ENCODE measurements at places on chromosomes 1 and 21.
A peak's percentile ranks its signal among the peaks of the same experiment; 100 is the strongest.

GRCh38 chr1:43306688-43307457, 6.1 kb downstream of the TIE1 start:
- no peak for DNase-seq

DNA sequence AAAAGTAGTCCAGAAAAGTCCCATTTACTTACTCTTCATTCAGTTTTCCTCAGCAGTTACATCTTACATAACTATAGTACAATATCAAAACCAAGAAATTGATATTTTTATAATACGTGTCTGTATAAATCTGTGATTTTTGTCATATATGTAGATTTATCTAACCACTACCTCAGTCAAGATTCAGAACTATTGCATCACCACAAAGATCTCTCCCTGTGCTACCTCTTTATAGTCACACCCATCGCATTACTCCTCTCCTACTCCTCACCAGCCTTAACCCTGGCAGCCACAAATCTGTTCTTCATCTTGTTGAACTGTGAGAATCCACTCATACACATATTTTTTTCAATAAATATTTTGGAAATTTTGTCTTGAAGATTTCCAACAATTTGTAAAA, 72.5 kb downstream of the RALGPS2 start:
- DNase-seq: no peak

GRCh38 chr1:230268371-230269170, 157.6 kb downstream of the PGBD5 start:
- peak; percentile 35 for DNase-seq

- no peak for DNase-seq
Measured at GRCh38 chr1:9846611-9847171, 22.9 kb upstream of the CLSTN1 start.

DNA sequence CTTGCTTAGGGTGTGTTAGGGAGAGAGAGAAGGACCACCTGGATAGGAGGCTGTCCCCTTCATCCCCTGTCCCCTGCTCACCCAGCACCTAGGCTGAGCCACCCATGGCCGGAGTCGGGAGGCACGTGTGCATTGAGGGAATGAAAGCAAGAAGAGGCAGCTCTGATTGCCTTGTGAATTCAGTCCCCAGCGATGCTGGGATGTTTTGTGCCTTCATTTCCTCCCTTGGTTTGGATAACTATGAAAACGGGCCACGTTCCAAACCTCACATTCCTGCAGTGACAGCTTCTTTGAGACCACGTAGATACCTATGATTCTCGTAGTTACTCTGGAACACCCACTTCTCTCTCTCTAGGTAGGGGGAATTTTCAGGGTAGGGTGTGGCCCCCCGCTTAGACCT, 67.1 kb downstream of the MAN1C1 start:
- no peak for DNase-seq

- no peak for DNase-seq
Measured at GRCh38 chr1:12543740-12544154, 74.3 kb downstream of the DHRS3 start.

GRCh38 chr1:202781180-202781579, 27.0 kb downstream of the KDM5B start:
- no peak for DNase-seq

GRCh38 chr1:179867493-179868330, 9.9 kb downstream of the TOR1AIP2 start:
- DNase-seq: no peak

DNA sequence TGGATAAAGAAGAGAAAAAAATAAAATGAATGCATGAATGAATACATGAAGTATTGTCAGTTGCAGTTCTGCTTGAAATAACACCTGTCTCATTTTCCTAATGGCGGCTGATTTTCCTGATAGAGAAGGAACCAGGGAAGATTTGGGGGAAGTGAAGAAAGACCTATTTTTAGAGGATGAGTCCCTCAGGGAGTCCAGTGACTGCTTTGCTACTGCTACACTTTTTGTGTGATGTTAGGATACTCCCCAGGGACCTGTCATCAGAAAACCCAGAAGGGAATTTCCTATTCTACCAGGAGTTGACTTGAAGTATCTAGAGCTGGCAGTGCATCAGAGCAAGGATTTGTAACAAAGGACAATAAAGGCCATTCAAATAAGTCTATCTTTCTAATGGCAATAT, 114.8 kb downstream of the MAB21L3 start:
- DNase-seq: no peak

DNA sequence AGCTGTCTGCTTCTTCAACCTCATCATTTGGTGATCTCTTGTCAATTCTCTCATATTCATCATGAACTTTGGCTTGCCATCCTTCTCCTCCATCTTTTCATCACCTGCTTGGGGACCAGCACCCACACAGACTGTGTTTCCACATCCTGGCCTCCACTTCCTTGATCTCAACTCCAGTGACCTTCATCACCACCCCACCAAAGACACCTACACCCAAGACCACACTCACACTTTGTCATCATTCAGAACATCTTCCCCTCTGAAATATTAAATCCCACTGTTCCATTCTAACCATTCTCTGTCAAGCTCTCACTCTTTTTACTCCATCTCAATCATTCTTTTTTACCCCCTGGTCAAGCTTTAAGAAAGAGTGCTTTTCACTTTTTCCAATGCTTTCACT, 115.5 kb upstream of the VAV3 start:
- DNase-seq: no peak

DNA sequence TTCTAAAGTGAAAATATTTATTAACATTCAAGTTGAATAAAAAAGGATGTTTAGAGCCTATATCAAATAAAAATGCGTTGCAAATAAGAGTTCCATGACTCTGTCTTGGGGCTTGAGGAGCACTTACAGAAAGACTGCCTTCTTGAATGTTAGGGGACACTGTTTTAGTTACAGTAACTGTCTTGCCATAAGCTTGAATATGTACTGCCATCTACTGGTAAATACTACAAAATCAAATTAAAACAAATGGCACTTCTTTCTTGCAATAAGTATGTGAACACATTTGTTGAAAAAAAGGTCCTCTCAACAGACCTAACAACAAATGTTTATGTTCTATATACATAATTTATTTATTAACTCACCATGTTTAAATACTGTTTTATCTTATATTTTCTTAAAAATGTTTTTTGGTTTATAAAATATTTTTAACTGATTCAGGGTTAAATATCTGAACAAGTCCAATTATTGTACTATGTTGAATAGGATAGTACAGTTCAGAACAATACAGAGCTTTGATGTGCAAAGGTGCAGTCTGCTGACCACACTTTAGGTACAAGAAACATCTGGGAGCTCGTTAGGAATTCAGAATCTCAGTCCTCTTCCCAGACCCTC, 199.5 kb downstream of the LRRIQ3 start:
- no peak for DNase-seq

GRCh38 chr1:33763406-33763805, 100.5 kb upstream of the HMGB4 start:
- DNase-seq: no peak

- no peak for DNase-seq
Measured at GRCh38 chr21:39124681-39125251, 58.5 kb downstream of the PSMG1 start.

GRCh38 chr1:145927916-145928643, 796 bp upstream of the RBM8A start:
- DNase-seq: no peak

GRCh38 chr1:83026745-83027144, 972.2 kb downstream of the TTLL7 start:
- DNase-seq: no peak

DNA sequence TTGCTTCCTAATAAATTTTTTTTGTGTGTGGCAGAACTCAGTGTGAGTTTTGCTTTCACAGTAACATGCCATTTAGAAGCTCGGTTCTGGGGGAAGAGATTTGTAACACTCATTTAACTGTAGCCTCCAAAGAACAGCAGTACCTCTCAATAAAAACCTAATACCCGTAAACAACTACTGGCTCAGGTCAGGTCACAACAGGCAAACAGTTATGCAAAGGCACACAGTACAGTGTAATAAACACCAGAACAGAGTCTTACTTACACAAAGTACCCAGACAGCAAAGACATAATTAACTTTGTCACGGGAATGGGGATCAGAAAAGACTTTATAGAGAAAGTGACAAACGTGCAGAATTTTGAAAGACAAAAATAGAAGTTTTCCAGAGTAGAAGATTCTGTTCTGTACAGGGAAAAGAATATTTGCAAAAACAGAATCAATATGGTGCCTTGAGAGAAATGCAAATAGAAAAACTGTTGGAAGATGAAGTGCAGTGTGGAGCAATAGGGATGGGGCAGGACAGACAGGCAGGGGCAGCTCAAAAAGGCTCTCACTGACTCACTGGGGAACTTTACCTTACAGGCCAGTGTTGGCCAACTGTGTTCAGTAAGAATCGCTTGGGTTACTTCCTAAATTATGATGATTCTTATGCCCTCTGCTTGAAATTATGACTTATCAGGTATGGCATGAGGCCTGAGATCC, 38.8 kb downstream of the EGLN1 start:
- DNase-seq: no peak

DNA sequence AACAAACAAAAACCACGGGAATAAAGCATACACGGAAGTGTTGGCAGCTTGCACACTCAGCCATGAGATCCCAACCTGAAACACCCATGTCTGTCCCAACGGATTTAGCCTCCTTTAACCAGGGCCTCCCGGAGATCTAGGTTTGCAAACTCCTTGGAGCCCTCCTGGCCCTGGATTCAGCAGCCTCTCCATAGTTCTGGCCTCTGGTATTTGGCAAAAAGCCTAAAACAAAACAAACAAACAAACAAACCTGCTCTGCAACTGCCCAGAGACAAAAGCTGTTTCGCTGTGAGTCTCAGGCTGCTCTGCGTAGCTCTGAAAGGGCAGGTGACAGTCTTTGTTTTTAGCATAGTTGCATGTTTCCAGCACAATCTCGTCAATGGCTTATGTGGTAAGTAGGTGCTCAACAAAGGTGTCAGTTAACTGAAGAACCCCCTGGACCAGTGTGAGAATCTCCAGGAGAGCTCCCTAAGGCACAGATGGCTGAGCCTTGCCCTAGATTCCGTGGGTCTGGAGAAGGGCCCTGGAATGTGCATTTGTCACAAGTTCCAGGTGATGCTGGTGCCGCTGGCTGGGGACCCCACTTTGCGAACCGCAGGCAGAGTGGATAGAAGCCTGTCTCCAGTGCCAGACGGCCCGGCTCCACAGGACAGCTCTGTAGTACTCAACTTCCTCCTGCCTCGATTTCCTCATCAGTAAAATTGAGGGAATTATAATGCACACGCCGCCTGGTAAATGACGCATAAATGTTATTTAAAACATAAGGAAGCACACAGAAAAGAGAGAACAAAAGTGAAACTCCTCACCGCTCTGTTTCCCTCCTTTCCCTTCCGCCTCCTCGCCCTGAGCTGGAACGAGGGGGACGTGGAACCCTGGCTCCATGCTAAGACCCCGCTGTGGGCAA, 86.2 kb downstream of the RIPK4 start:
- no peak for DNase-seq

GRCh38 chr21:15928686-15929425, 199.1 kb downstream of the USP25 start:
- no peak for DNase-seq

- no peak for DNase-seq
Measured at GRCh38 chr1:41467673-41468072, 16.8 kb downstream of the EDN2 start.

GRCh38 chr1:93616221-93616995, 65.2 kb downstream of the BCAR3 start:
- no peak for DNase-seq

GRCh38 chr21:36703626-36704280, 4.8 kb downstream of the SIM2 start:
- DNase-seq: no peak

DNA sequence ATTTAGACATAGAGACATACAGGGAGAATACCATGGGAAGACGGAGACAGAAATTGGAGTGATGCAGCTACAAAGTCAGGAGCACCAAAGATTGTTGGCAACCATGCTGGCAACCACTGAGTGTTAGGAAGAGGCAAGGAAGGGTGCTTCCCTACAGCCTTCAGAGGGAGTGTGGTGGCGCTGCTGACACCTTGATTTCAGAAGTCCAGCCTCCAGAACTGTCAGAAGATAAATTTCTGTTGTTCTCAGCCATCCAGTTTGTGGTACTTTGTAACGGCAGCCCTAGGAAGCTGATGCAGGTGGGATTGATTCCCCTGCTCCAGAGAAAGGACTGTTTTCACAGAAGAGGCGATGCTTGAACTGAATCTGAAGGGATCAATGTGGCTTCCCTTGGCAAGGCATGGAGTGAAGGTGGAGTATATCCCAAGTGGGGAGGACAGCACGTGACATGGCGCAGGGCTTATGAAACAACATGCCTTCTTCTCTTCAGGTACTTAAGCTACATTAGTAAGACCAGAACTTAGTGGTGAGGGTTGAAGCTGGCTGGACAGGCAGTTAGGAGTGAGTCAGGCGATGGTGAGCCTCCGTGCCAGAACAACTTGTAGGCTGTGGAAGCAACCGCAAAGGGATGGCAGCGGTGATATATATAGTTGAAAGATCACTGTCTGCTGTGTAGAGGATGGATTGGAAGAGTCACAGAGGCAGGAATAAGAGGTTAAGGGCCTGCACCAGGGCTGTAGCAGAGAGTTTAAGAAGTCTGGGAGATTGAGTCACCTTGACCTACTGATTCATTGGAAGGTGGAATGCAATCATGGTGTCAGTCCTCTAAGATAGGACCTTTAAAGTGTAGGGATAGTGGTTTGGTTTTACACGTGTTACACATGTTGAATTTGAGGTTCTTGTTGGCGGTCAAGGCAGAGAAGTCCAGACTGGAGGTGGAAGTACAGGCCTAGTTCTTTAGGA, 2.1 kb downstream of the LEPR start:
- no peak for DNase-seq

GRCh38 chr21:33117101-33117888, 47.4 kb downstream of the OLIG1 start:
- DNase-seq: no peak

- DNase-seq: no peak
Measured at GRCh38 chr1:233700338-233700737, 86.4 kb downstream of the KCNK1 start.

GRCh38 chr1:10664251-10664650, 132.2 kb downstream of the CASZ1 start:
- DNase-seq: no peak

GRCh38 chr1:215056584-215056983, 26.0 kb upstream of the KCNK2 start:
- no peak for DNase-seq
